Activated effector memory CD4-positive, alpha-beta T cell treated with Interleukin-2 at 50 U/mL for 16 hours (primary cell): ENCODE measurements at places on chromosomes 6 and 20.

GRCh38 chr6:163708466-163708865, 293.9 kb downstream of the QKI start:
- no peak for DNase-seq

DNA sequence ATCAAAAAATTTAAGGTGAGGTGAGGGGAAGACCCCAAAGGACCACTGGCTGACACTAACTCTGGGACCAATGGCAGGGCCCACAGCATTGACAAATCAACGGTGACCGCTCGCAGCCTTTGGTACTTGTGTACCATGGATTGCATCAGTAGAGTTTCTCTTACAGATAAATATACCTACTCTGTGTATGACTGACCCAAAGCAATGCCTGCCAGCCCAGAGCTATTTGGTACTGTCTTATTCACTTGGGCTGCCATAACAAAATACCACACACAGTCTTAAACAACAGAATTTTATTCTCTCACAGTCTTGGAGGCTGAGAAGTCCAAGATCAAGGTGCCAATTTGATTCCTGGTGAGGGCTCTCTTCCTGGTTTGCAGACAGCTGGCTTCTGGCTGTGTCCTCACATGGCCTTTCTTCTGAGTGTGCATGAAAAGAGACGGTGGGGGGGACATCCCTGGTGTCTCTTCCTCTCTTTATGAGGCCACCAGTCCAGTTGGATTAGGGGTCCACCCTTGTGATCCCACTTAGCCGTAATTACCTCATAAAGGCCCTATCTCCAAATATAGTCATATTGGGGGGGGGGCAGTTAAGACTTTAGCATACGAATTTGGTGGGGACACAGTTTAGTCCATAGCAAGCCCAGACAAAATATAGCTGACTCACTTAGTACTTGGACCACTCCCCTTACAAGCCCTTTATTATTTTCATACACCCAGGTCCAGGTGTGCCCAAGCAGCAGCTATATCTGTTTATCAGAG, 336.3 kb downstream of the CD83 start:
- DNase-seq, result no peak

DNA sequence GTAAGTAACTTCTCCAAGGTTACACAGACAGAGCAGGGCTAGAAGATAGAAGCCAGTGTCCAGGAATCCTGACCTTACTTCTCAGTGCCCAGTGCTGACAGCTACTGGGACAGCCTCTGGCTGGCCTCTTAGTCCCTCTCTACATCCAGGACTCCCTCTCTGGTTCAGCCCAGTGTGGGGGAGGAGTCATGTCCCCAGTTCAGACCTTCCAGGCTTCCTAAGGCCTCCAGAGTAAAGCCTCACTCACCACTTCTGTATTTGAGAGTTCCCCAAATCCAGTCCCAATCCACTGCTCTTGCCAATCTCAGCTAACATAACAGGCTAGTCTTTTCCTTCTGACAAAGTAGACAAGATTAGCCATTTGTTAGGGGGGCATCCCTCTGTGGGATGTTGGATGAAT, 36.9 kb upstream of the EPB41L1 start:
- no peak for DNase-seq

GRCh38 chr20:53238121-53238660, 266.0 kb downstream of the TSHZ2 start:
- DNase-seq, result no peak

- no peak for DNase-seq
Measured at GRCh38 chr6:133040803-133041419, 200.2 kb upstream of the EYA4 start.

GRCh38 chr20:9021216-9021615, 47.7 kb upstream of the PLCB4 start:
- no peak for DNase-seq

GRCh38 chr6:13007744-13008143, 291.2 kb downstream of the PHACTR1 start:
- no peak for DNase-seq

- DNase-seq, result no peak
Measured at GRCh38 chr6:150806790-150807189, 58.7 kb upstream of the MTHFD1L start.

DNA sequence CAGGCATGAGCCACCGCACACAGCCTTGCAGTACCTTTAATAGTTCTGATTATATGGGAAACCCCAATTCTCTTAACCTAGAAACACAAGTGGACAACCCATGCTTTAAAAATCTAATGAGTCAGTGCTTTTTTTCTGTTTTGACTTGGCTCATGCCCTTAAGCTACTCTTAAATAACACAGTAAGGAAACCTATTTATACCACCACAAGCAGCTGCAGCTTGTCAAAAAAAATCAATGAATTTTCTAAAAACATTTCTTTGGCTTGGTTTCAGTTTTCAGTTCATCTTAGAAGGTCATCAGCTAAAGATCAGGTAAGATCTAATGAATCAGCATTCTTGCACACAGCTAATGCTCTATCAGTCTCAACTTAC, 124.1 kb upstream of the DST start:
- DNase-seq, result no peak

- DNase-seq, result no peak
Measured at GRCh38 chr6:34564181-34564580, 8.1 kb upstream of the SPDEF start.

GRCh38 chr6:154969796-154970195, 25.3 kb upstream of the TIAM2 start:
- no peak for DNase-seq
